ENCODE measurements at places on chromosomes 11 and 22.
A peak's percentile ranks its signal among the peaks of the same experiment; 100 is the strongest.

DNA sequence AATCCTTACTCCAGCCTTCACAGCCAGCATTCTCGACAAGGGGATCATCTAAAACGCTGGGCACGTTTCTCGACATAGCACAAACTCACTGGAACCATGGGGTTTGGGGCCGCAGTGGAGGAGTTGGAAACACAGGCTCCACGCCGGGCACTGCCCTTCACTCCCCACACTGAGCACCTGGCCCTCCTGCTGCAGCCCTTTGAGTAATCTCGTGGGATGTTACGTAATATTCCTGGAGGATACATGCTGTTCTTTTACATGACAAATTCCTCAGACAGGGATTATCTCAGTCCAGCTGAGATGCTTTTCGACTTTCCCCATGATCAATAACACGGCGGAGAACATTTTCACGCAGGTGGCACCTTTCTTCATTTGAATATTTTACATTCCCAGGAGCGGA, 408.0 kb downstream of the SHANK2 start:
- DNase-seq, result no peak

- no peak for DNase-seq
Observed at GRCh38 chr11:93504110-93505095, 38.8 kb downstream of the SMCO4 start.

DNA sequence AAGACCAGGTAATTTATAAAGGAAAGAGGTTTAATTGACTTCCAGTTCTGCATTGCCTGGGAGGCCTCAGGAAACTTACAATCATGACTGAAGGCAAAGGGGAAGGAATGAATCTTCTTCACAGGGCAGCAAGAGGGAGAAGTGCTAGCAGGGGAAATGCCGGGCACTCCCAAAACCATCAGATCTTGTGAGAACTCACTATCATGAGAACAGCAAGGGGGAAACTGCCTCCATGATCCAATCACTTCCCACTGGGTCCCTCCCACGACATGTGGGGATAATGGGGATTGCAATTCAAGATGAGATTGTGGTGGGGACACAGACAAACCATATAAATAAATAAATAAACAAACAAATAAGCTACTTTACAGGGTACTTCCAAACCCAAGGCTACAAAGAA, 28.8 kb upstream of the EXPH5 start:
- DNase-seq, result no peak

DNA sequence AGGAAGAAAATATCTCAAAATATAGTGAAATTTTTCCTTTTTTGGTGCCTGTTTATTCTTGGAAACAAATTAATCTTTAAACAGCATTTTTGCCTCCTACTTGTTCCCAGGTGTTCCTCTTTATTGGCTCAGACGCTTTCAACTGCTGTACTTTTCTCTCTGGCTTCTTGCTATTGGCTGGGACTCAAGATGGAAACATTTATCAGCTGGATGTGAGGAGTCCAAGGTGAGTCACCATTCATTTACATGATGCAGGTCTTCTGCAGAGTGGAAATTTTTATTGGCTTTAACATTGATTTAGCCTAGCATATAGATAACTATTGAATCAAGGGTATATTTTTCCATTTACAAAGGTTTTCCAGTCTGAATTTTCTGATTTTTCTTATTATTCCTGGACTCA, 34.4 kb upstream of the DNAJB13 start:
- DNase-seq, result no peak

- peak; percentile 60 for DNase-seq
Observed at GRCh38 chr11:29310725-29311342, 706.0 kb downstream of the KCNA4 start.

DNA sequence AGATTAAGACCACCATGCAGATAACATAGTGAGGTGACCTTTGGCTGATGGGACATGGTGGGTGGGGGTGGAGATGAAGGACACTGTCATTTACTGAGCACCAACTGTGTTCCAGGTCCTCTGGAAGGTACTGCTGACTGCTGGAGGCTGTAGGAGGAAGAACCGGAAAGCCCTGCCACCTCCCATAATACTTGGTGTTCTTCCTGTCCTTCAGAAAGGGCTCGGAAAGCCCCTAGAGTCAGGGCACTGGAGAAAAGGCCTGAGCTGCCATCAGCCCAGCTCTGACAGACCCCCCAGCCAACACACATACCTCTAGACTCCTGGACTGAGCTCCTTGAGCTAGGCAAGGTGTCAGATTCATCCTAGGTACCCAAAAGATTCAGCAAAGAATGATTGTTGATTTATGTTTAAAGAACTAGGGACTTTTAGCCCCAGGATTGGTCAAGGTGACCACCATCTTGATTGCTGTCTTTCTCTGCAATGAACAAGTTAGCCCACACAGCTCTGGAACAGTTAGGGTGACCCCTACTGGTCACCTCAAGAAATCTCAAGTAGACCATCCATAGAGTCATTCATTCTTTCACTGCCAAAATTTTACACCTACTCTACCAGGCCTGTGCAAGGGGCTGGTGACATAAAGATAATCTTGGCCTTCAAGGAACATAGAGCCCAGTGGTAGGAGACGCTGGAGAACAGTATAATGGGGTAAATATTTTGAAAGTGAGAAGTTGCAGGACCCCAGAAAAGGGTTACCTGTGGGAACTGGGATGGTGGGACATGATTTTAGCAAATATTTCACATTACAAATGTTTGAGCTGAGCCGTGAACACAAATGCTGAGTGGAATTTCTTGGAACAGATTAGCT, 39.4 kb downstream of the IRAG1 start:
- peak; percentile 65 for DNase-seq

DNA sequence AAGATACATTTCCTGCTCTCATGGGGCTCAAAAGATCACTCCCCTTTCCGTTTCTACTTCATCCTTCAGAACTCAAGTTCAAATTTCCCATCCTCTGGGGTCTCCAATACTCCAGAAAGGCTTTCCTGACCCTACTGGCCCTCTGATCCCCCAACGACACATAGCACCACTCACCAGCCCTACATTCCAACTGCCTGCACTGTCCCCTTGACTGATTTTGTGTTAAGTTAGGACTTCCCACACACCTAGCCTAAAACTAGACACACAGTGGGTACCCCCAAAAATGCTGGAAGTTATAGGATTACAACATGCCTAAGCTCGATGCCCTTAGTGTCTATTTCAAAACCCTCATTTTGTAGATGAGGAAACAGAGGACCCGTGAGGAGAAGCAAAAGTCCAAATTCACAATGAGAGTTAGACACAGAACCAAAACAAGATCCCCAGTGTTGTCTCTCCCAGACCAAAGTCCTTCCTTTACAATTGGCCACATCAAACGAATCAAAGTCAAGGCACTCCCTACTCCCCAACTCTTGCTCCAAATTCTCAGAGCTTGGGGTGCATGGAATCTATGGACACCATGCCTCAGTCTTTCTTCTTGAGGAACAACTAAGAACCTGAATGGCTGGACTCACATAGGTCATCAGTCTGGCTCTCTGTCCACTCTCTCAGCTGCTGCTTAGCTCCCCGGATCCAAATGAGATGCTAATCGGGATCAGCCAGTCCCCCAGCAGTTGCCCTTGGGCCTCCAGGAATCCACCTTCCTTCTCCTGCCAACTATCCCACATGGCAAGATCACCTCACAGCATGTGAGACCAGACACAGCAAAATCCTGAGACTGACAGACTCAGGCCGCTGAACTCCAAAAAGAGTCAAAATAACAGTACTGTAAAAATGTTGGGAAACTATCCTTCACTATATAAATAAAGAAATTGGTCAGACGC, 1.7 kb downstream of the CLPB start:
- DNase-seq, result no peak

- DNase-seq, result no peak
Observed at GRCh38 chr11:13596611-13597326, 71.7 kb upstream of the FAR1 start.

DNA sequence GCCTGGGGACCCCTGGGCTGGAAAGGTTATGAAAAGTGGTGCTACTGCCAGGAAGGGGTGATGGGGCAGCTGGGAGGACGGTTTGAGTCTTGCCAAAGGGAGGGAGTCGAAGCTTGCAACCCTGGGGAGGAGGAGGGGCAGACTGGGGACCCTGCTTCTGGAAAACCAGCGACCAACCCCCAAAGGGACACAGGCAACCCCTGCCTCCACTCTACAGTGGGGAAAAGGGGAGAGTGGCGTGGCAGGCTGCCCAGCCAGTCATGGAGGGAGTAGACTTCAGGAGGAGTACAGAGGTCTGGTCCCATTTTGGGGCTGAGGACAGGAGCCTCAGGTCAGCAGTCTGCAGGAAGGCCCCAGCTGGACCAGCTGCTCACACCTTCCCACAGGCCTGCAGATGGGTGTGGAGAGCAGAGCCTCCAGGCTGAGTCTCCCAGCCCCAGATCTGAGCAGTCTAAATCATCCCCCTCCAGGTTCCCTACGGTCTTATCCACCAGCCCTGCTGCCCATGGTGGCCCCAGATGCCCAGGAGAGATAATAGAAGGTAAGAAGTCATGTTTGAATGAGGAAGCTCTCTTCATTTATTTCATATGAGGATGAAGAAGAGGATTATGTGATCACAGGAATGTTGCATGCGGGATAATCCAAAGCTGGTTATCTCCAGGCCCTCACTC, 3.3 kb downstream of the DDT start:
- no peak for DNase-seq

DNA sequence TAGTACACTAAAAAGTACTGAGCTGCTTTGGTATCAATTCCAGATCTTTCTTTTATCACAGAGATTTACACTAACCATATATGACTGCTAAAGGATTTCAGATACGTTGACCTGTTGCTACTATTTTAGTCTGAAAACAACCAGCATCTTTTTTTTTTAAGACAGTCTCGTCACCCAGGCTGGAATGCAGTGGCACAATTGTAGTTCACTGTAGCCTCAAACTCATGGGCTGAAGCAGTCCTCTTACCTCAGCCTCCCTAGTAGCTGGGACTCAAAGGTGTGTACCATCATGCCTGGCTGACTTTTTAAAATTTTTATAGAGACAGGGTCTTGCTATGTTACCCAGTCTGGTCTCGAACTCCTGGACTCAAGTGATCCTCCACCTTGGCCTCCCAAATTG, 24.2 kb upstream of the L3MBTL2 start:
- DNase-seq, result no peak

- peak; percentile 63 for DNase-seq
Observed at GRCh38 chr22:35470903-35471321, 69.7 kb upstream of the RASD2 start.

- DNase-seq, result no peak
Observed at GRCh38 chr11:85028329-85029101, 598.6 kb downstream of the DLG2 start.

- DNase-seq, result no peak
Observed at GRCh38 chr11:70732881-70733196, 334.5 kb downstream of the CTTN start.

- DNase-seq, result no peak
Observed at GRCh38 chr11:69215784-69216415, 60.2 kb downstream of the SMIM38 start.
